ENCODE measurements at places on chromosomes 5 and 9.

- no peak for DNase-seq
Observed at GRCh38 chr9:115138151-115138550, 20.2 kb upstream of the TNC start.

- no peak for DNase-seq
Observed at GRCh38 chr5:126875303-126875785, 98.4 kb downstream of the LMNB1 start.

DNA sequence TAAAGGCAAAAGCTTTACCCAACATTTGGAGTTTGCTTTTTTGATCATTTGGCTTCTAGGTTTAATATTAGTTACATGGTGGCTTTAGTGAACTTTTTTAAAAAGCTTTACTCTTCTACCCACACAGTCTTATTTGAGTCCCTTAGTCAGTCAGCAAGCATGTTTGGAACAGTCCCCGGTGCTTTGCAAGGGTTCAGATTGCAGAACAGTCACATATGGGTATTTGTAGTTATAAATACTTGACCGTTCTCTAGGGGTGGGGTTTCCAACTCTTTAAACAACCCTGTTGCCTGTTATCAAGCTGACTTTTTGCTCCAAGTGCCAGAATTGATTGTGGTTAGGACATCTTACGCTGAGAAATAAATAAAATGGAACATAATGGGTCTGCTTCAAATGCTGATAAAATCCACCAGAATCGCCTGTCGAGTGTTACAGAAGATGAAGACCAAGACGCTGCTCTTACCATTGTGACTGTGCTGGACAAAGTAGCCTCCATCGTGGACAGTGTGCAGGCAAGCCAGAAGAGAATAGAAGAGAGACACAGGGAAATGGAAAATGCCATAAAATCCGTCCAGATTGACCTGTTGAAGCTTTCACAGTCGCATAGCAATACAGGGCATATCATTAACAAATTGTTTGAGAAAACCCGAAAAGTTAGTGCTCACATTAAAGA is at the start of gene CAVIN4:
Gene CAVIN4 (plus strand): TSS at position 304 of the 673 bp plus-strand sequence. CDS start 65 bp downstream, at position 369.
- no peak for DNase-seq

- DNase-seq: no peak
Observed at GRCh38 chr5:114634517-114634916, 272.6 kb downstream of the KCNN2 start.

DNA sequence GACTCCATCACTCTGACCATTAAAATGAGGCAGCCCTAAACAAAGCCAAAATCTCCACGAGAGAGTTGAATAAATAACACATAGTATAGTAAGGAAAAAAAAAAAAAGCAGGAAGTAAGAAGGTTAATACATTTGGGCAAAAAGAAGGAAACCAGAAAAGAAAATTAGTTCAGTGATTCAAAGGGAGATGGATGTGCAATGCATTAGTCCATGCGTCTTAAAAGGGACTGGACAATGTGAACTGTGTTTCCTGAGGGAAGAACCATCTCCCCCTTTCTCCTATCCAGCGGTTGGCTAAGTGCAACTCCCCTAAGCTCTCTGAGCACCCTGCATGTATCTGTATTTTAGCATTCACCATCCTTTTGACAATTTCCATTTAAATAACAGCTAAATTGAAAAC is 1.4 kb downstream of the ANKRA2 start:
- no peak for DNase-seq

- DNase-seq: no peak
Observed at GRCh38 chr5:123344816-123345426, 78.3 kb downstream of the CEP120 start.

- no peak for DNase-seq
Observed at GRCh38 chr9:77743386-77743785, 95.3 kb upstream of the GNA14 start.

DNA sequence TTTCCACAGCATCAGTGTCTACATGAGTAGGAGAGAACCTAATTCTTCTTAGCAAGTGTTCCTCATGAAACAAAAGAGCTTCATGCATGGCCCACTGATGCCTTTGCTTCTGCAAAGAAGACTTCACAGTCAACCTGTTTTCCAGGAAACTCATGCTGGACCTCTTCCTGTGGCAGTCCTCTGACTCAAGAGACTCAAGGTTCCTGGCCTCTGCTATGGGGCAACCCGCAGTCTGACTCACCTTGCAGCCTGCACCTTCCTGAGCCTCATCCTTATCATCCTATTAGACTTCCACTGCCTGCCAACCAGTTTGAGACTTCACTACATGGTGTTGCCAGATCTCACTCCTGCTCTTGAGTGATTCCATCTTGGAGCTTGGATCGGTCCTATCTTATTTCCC is 17.6 kb upstream of the AGGF1 start:
- no peak for DNase-seq

GRCh38 chr5:156025656-156026055 is 301.3 kb upstream of the SGCD start:
- no peak for DNase-seq

- DNase-seq: no peak
Observed at GRCh38 chr9:82961504-82962125, 101.3 kb downstream of the RASEF start.

GRCh38 chr5:140322751-140323731 is 20.1 kb upstream of the PFDN1 start:
- DNase-seq: no peak

- no peak for DNase-seq
Observed at GRCh38 chr5:120778491-120779484, 314.7 kb downstream of the PRR16 start.

DNA sequence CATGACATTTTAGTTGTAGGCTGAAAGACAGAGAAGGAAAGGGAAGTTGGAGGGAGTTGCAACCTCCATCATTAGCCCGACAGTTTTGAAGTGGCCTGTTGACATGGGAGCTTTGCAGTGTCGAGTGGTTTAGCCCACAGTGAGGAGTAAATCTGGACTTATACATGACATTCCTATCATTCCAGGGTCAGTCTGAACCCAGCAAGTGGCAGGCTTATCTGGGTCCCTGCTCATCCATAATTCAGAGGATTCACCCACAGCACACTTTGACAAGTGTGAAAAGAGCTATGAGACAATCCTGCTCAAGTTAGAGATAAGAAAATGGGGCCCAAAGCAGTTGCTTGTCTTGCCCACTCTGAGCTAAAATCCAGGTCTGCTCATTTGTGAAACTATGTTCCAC is 8.4 kb upstream of the TNC start:
- DNase-seq: no peak

- no peak for DNase-seq
Observed at GRCh38 chr5:151318850-151319732, 15.5 kb upstream of the SLC36A3 start.

DNA sequence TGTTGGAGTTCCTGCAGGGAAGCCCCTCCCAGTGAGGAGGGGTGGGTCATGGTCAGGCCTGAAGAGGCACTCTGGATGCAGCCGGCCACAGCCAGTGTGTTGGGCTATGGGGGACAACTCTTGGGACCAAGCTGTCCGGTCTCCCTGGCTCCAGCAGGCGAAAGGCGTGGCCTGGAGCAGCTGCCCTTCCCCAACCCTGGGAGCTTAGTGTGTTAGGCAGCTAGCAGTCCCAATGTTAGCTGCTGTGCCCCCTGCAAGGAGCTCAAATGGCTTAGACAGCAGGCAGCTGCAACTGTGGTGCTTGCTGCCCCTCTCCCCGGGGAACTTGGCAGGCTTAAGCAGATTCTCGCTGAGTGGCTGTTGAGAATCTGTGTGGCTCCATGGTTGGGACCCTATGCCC is 67.5 kb upstream of the ACTBL2 start:
- no peak for DNase-seq

GRCh38 chr5:2187687-2188086 is 305.0 kb upstream of the IRX4 start:
- no peak for DNase-seq

DNA sequence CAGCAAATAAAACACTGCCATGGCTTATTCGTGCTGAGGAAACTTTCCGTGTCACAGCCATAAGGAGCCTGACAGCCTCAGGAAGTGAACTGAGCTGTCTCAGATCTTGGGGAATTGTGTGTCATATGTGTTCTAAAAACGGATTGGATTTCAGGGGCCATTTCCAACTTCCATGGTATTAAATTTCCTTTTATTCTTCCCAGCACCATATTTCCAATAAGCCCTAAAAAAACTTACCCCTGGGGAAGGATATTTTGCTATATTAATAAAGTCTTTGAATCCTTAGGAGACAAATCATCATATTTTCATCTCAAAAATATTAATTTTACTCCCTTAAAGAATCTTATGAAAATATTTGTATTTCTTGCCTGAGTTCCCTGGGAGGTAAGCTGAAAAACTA is 93.9 kb downstream of the LHFPL2 start:
- DNase-seq: no peak

DNA sequence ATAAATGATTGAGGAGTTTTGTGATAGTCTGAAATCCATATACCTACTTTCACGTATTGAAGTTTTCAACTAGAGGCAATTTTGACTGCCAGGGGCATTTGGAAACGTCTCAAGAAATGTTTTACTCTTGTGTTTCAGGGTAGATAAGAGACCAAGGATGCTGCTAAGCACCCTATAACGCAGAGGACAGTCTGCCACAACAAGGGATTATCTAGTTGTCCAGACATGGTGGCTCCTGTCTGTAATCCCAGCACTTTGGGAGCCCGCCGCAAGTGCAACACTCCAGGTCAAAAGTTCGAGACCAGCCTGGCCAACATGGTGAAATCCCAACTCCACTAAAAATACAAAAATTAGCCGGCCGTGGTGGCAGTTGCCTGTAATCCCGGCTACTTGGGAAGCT is 133.7 kb upstream of the CCNG1 start:
- DNase-seq: no peak

- peak; percentile 27 for DNase-seq
Observed at GRCh38 chr5:76867827-76868693, 18.2 kb downstream of the S100Z start.

DNA sequence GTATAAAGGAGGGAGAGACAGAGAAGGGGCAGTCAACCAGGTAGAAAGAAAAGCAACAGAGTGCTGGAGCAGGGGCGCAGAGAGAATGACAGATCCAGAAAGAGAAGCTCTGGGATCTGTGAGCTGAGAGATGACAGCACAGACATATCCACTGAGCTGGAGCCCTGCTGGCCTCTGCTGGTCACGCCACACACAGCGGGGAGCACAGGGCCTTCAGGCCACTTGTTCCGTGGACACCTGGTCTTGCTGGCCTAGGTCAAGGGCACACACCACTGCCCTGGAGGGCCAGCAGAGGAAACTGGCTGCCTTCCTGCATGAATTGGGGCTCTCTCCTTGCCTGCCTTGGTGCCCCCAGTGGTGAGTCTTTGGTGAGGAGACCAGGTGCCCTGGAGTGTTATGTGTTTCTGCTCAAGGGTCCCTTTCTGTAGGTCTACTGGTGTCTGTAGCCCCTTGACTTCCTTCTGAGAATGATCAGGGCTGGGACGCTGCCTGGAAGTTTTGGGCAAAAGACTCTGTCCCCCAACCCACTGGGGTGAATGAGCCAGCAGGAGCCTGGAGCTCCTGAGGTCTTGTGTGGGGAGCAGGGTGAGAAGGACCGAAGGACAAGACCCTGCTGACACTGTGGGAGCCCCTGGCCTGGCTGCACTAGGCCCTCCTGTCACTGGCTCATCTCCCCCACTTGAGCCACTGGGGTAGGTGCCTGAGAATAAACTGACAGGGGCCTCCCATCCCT is 59.2 kb upstream of the ADAMTS2 start:
- no peak for DNase-seq

GRCh38 chr9:21549251-21549765 is 67.2 kb upstream of the IFNE start:
- DNase-seq: no peak

- no peak for DNase-seq
Observed at GRCh38 chr5:160297776-160298175, 14.6 kb downstream of the CCNJL start.

Measured in stimulated activated CD8-positive, alpha-beta memory T cell treated with anti-CD3 and anti-CD28 coated beads, Interleukin-15, amount 100 ng/mL, for 48 hours (primary cell).